Effector memory CD8-positive, alpha-beta T cell (primary cell): ENCODE measurements at places on chromosomes 3 and 15.

DNA sequence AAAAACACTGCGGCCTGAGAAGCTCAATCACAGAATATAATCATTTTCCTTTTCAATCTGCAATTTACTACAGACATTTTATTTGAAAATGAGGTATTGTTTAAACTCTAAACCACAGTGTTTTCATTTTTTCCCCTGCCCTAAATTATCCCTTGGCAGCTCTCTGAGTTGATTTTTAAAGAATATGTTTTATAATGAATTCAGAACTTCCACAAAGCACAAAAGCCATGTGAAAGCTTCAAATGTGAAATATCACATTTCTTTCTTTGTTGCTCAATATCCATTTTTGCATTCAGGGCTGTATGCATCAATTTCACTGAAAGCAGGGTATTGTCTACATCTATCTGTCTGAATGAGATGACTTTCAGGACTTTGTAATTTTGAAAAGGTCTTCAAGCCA, 813.6 kb upstream of the ALCAM start:
- no peak for DNase-seq

DNA sequence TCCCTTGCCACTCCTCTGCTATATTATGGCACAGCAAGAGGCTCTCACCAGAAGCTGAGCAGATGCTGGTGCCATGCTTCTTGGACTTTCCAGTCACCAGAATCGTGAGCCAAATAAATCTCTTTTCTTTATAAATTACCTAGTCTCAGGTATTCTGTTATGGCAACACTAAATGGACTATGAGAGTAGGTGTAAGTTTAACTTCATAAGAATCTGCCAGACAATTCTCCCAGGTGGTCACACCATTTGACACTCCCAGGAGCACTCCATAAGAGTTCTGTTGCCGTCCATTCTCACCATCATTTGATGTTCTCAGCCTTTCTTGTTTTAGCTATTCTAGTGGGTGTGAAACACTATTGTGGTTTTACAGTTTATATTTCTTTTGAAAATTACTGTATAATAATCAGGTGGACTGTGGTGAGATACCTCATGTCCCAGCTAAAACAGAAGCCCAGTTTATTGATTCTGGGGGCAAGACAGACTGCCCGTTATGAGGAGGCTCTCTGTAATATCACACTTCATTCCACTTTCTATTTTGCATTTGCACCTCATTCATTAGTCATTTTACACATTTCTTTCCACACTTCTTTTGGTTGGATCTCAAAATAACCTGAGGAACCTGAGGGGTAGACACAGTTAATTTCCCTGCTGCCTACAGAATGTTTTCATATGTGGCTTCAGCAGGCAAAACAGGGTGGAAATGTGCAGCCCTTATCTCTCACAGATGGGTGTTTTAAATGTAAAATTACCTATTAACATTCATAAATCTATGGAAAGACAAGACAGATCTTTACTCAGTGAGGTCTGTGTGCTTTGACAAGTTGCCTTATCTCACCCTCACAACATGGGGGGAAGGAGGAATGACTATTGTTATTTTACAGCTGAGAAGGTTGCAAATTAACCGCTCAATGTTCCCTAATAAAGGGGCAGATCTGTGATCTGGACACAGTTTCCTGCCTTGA, 42.1 kb downstream of the CDCP1 start:
- no peak for DNase-seq

GRCh38 chr15:74519311-74519710, 21.7 kb upstream of the ARID3B start:
- no peak for DNase-seq

GRCh38 chr3:24119321-24119751, 174.2 kb downstream of the NR1D2 start:
- DNase-seq, result no peak

DNA sequence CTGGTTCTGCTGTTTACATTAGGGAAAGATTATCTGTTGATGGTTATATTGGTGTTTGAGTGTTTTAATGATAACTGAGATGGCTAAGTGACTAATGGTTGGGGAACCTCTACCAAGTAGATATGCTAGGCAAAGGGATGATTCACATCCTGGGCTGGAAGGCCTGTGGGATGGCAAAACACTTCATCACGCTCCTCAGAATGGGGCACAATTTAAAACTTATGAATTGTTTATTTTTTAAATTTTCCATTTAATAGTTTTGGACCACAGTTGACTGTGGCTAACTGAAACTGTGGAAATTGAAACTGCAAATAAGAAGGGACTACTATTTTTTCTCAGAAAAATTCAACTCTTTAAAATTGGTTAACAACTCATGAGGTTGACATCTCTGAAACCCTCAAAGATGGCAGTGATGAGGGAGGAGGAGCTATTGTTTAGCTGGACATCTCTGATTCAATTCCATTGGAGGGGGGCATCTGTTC, 100.5 kb upstream of the ZBED2 start:
- DNase-seq, result no peak

DNA sequence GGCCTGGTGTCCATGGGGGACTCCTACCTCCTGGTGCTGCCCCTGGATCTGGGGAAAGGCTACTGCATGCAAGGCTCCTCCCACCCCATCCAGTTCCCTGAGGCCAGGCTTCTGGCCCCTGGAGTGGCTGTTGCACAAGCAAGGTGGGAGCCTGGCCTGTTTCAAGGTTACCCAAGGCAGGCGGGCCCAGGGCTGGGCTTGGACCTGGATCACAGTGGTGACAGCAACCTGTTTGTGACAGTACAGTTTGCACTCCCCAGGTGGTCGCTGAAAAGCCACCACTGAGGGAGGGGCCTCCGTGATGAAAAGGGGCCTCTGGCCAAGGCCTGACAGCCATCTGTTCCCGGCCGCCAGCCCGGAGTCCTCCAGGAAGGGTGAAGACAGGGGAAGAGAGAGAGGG, 14.4 kb upstream of the KY start:
- no peak for DNase-seq

- DNase-seq, result no peak
Observed at GRCh38 chr3:105639131-105639530, 229.7 kb downstream of the CBLB start.

DNA sequence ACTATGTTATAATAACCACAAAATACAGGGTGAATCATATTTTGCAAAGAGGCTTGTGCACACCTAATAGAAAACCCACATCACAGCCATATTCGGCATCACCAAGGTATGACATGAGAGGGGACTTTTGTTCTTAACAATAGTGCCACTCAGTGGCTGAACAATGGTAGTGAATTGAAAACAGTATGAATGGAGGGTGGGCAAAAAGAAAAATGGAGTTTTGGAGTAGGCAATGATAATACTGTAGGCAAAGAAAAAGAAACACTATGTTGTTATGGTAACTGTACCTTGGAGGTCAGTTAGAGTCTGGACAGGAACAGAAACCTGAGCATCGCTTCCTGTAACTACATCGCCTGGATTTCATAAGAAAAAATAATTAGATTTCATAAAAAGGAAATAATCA, 348.6 kb downstream of the PLCL2 start:
- DNase-seq, result peak; percentile 47

DNA sequence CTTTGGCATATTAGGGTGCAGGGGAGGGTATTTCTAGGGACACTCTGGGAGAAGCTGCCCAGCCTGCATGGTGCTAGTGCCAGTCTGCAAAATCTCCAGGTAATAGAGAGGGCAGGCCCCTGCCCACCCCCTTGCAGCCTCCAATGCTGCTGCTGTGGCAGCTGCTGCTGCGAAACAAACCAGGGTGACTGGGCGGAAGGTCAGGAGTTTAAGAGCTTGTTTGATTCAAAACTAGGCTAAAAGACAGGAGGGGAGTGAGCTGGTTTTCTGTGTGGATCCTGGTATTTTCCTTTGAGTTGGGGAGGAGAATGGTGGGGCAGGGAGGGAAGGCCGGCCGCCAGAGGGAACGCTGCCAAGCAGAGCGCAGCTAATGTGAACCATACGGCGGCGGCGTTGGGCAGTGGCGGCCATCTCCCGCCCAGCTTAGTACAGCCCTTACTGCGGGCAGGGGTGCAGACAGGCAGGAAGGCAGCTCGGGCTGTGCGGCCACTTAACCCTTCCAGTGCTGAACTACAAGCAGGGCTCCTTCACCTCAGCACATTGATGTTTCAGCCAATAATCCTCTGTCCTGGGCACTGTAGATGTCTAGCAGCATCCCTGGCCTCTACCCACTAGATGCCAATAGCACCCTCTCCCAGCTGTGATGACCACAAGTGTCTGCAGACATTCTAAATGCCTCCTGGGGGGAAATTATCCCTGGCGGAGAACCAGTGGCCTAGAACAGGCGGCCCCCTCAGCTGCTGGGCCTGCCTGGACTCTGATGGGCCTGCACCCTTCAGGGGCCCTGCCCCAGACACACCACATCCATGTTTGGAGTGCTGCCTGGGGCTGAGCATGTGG, 125.7 kb downstream of the EEFSEC start:
- DNase-seq, result no peak

- DNase-seq, result no peak
Observed at GRCh38 chr3:65897766-65898165, 141.0 kb downstream of the MAGI1 start.

GRCh38 chr15:69138963-69139362, 21.5 kb upstream of the GLCE start:
- DNase-seq, result no peak

- DNase-seq, result peak; percentile 3
Observed at GRCh38 chr3:66253790-66254620, 33.2 kb downstream of the SLC25A26 start.

DNA sequence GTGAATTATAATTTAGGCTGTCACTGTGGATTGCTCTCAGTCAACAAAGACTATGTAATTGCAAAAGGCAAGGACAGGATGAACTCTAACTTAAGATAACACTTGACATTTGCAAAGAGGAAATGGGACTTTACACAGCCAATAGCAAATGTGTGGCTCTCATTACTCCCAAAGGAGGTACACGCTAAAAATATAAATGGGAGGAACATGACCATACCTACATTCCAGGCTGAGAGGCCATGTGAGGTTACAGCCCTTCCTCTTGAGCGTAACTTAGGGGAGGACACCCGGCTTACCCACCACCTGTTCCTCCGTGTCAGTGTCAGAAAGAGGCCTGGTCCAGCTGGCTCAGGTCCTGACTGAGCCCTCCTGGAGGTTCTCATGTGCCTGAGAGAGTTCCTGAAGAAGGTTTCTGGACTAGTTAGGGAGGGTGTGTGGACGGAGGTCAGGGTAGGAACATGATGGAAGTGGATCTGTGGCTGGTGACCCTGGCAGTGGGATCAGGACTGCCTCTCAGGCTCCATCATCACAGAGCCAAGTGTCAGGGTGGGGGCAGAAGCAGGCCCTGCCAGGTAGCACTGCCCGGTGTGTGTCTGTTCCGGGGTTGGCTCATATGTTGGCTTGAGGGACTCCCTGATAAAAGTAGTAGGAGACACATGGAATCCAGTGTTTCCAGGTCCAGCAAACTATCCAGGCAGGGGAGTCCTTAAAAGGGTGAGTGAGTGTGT, 7.9 kb downstream of the POPDC2 start:
- DNase-seq, result no peak

GRCh38 chr15:95290176-95290974, 1040.1 kb upstream of the NR2F2 start:
- DNase-seq, result no peak

GRCh38 chr3:181458857-181459256, 252.9 kb upstream of the SOX2 start:
- no peak for DNase-seq

- no peak for DNase-seq
Observed at GRCh38 chr3:18660059-18660458, 234.9 kb upstream of the SATB1 start.

DNA sequence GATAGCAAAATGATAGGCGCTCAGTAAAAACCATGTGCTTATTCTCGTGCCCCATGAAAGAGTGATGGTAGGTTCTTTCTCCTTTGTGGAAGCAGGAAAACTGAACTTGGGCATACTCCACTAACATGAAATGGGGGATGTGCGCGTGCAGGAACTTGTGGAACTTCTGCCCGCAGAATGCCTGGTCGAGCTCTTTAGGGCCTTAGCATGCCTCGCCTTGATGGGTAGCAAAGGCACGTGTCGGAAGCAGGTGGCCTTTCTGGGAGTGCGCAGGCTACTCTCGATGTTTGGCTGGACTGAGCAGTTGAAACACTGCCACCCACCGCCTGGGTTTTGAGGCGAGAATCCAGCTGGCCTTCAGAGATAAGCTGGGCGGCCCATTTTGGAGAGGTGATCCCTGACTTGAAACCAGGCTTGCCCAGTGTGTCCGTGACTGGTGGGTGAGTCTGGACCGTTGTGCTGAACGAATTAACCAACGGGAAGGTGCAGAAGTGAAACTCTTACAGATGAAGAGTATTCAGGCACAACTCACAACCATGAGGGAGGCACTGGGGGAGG, 842 bp downstream of the PCCB start:
- DNase-seq, result peak; percentile 3

DNA sequence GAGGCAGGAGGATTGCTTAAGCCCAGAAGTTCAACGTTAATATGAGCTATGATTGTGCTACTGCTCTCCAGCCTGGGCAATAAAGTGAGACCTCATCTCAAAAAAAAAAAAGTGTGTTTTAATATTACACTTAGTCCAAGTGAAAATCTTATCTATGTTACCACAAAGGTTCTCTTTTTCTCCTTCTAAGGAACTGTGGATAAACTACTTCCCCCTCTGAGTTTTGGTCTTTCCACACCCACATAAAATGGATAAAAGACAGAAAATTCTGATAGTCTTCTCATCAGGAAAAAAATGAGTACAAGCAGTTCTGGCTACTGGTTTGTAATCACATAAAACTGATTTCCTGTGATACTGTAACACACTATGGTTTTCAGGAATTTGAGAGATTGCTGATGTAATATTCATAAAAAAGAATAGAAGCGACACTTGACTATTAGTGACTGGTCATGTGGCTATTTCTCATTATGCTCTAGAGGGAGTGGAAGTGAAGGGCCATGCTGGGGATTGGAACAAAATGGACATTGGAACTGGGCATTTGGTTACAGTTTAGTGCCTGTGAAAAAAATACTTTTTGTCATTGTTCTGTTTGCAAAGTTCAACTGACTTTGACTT, 68.2 kb downstream of the RYR3 start:
- DNase-seq, result no peak

DNA sequence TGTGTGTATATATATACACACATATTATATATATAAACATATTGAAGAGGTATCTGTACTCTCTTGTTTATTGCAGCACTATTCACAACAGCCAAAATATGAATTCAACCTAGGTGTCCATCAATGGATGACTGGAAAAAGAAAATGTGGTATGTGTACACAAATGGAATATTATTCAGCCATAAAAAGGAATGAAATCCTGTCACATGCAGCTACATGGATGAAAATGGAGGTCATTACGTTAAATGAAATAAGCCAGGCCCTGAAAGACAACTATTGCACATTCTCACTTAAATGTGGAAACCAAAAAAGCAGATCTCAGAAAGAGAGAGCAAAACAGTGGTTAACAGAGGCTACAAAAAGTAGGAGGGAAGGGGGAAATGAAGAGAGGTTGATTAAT, 49.5 kb downstream of the CEP70 start:
- no peak for DNase-seq

DNA sequence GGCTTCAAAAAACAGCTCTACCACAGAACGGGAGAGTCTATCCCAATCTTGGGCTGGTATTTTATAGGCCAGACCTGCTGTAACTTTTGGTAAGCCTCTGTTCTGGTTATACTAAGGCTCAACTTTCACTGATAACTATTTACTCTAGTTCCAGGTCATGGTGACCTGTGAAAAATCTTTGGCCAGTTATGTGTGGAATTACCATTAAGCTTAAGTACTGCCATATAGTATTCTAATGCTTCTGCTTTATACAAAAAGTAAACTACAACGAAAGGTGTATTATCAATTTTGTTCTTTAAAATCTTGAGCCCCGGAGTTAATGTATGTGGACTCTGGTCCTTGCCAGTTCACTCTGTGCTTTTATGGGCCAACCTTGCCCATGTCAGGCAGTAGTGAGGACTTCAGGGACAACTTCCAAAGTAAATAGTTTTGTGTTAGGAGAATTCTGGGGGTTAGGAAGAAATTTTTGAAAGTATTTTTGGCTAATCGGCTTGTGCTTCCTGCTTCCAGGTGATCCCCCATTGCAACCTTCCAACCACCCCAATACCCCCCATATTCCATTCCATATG, 6.4 kb downstream of the SIAH2 start:
- no peak for DNase-seq
